ENCODE measurements at places on chromosomes 5 and 9.

GRCh38 chr9:112110777-112111113 lies 64.4 kb downstream of the SUSD1 start:
- DNase-seq, result no peak

GRCh38 chr9:95517559-95518425 lies 1.0 kb upstream of the PTCH1 start:
- DNase-seq, result no peak

- DNase-seq, result peak; percentile 70
Observed at GRCh38 chr9:94668928-94669729, 29.8 kb upstream of the FBP1 start.

- no peak for DNase-seq
Observed at GRCh38 chr5:135391869-135392255, 7.2 kb downstream of the MACROH2A1 start.

- no peak for DNase-seq
Observed at GRCh38 chr5:86689103-86689729, 71.5 kb downstream of the COX7C start.

GRCh38 chr9:37508135-37508833 lies 22.5 kb downstream of the POLR1E start:
- DNase-seq, result no peak

GRCh38 chr5:156850206-156850751 lies at the start of gene PPP1R2B:
TSS of gene PPP1R2B (plus strand) at chr5:156850295. CDS start at chr5:156850563, 268 bp downstream.
- DNase-seq, result no peak

DNA sequence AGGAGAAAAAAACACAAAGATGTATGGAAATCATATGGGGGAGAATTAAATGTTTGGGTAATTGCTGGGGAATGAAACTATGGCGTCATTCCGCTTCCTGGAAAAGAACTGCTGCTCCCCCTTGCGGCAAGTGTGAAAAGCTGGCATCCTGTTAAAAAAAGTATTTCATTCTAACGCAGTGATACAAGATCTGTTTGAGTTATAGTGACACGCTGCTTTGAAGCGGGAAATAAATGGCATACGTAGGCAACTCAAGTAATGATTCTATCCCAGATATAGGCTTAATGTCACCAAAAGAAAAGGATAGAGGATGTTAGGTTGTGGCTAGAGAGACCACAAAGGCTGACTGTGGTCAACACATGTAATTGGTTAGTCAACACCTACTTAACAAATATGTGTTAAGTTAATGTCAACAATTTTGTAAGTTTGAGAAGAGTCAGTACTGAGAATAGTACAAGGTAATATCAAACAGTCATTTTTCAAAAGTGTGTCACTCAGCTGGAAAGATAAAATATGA lies 70.2 kb upstream of the ALDH1A1 start:
- peak; percentile 52 for DNase-seq

DNA sequence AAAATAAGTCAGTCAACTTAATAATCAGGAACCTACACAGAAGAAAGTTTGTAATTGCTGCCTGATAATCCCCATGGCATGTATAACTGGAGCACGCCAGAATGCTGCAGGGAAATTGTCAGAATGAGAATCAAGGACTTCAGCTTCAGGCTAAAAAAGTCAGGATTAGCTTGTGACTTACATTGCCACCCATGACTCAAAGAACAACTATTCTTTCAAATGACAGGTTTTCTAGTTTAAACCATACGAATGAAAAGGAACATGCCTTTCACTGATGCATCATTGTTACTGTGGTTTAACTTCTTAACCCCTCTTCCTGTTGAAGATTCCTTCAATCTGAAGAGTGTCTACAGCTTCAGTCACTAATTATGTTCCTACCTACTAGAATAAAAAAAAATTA lies 112.4 kb downstream of the ISL1 start:
- no peak for DNase-seq

DNA sequence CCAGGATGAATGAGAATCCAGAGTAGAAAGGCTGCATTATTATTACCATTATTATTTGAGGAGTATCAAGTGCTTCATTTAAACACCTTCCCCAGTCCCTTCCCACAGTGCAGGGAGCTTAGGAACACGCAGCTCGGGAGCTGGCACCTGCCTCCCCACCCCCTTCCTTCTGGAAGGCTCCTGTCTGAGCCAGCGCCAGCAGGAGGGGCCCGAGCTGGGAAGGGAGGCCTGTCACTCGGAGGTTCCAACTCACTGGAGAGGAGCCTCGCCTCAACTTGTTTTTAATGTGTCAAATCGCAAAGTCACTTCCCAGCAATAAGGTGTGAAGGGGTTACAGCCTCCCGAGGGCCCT lies 156.4 kb upstream of the IRX4 start:
- DNase-seq, result no peak

- DNase-seq, result no peak
Observed at GRCh38 chr5:61114441-61114840, 47.8 kb downstream of the SMIM15 start.

DNA sequence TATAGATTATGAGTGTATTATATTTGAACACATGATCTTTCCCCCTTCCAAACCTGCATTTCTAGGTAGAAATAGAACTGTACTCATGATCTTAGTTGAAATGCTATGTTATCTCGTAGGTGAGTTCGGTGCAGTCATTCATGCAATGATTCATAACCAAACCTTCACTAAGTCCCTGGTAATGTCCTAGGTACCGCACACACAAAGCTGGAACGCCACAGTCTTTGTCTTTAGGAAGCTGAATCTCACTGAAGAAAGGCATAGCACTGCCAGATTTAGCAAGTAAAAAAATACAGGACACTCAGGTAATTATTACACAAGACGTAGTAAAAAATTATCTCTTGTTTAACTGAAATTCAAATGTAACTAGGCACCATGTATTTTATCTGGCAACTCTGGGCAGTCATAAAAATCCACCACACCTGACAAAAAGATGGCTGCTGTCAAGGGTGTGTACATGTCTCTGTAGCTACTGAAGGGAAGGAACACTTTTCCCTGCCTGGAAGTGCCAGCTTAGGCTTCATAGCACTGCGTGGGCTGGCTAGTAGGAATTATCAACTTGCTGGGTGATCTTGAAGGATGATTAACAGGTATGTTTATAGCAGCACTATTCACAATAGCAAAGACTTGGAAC lies 28.0 kb upstream of the TXN start:
- DNase-seq, result no peak

- DNase-seq, result no peak
Observed at GRCh38 chr9:79577969-79578723, 6.4 kb downstream of the TLE4 start.

DNA sequence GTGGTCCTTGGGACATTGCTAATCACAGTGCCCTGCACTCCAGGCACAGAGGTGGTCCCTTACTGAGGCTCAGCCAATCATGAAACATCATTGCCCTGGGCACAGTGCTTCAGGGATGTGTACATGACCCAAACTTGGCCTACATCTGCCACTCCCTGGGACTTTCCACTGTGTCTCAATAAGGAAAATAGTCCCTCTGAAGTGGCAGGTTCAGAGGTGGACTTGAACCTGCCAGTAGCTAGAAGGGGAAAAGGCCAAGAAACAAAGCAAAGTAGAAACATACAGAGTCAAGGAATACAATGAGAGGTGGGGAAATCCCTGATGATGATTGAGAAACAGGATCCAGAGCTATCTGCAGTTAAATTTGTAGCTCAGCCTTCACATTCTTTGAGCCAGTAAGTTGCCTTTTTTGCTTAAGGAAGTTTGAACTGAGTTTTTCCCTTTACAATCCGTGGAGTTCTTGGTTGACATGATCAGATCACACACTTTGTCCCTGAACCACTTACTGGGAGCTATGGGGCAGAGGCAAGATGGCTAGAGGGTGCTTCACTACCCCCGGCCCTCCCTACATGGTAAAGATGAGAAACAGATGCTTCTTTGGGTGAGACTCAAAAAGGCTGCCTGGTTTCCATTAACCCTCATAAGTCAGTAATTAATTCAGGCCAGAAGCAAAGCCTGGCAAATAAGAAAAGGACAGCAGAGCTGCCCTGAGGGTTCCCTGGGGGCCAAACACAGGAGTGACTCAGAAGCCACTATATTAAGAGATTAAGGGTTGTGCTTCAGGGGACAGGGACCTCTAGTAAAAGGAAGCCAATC lies 57.6 kb downstream of the SH3TC2 start:
- no peak for DNase-seq

- DNase-seq, result peak; percentile 57
Observed at GRCh38 chr5:149618581-149619248, 37.4 kb downstream of the ARHGEF37 start.

GRCh38 chr9:118439441-118439840 lies 735.2 kb downstream of the TLR4 start:
- no peak for DNase-seq

- no peak for DNase-seq
Observed at GRCh38 chr9:134570151-134570621, 71.4 kb upstream of the COL5A1 start.

DNA sequence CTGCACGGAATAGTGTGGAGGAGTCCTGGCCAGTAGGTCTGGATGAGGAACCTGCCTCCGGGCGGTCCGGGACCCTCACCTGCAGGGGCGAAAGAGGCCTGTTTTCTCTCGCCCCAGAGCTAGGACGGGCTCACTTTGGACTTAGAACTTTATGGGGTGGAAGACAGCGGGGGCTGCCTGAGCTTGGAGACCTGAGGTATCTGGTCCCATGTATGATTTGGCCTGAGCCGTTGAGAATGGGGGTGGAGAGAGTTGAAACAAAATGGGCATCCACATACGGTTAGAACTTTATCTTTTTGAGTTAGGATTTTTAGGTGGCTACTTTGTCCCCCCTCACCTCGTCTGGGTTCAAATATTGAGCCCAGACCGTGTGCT lies 681 bp upstream of the ETF1 start:
- no peak for DNase-seq

- DNase-seq, result no peak
Observed at GRCh38 chr5:172868924-172869591, 35.0 kb downstream of the ERGIC1 start.

DNA sequence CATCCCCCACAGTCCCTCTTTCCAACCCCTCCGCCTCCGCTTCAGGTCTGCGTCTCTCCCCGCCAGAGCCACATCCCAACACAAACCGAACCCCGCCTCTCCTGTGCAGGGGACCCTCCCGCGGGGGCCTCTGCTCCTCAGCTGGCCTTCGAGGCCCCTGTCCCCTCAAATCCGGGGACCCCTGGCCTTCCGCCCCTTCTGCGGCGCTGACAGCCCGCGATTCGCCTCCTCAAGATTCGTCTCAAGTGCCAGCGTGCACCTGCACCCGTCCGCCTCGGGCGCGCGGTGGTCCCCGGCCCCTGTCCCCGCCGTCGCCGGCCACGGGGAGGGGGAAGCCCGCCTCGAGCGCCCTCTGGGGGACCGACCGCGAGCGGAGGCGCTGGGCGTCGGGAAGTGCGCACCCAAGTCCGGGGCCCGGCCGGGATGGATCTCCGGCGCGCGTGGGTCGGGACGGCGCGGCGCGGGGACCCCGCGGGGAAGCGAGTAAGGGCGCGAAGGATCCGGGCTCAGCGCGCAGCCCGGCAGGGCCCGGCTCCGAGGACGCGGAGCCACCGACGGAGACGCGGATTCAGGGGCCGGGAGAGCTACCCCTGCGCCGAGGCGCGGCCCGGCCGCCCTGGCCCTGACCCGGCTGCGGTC lies 623 bp downstream of the FLT4 start:
- no peak for DNase-seq

DNA sequence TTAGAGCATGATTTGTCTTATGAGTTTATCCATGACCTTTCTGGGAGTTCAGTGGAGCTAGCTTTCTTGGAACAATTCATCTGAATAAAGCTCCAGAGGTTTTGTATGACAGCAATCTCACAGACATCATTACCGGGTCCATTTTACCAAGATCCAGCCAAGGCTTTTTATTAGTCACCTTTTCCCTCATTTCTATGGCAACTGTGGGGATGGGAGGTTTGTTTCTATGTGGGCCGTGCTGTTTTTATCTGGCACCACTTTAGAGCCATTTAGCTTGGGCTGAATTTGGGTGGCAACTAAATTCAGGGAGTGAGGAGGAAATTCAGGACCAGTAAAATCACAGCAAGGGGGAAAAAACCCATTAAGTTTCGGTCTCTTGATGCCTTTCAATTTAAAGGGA lies 245.7 kb downstream of the NSG2 start:
- no peak for DNase-seq

DNA sequence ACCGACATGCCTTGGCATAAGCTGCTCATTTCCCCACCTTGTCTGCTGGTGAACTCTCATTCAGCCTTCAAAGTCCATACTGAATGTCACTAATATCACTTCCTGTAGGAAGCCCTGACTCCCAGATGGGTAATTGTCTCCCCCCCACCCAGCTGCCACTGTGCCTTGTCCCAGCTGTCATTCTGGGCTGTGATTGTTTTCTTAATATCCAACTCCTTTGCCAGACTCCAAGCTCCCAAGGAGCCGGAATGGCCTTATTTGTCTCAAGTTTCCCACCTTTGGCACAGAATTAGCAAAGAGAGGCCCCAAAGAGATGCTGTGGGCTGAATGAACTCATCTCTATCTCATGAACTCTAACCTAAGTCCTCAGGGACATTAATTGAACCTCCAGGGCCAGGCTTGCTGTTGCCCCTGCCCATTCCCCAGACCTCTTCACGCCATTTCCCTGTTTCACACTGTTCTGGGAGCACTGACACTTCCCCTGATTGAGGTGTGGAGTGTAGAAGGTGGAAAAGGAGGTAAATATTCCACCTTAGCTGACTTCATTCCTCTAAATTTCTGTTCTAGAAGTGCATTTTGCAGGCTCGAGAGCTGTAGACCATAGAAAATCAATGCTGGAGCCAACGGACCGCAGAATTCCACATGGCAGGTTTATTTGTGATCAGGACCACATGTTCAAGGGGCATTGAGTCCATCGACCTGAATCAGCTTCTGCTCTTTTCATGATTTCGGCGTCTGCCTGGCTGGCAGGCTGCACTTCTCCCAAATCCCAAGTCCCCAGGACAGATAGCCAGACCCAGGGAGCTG lies 4.9 kb upstream of the SH3PXD2B start:
- DNase-seq, result no peak

GRCh38 chr5:180612683-180613082 lies 21.4 kb upstream of the SCGB3A1 start:
- no peak for DNase-seq

DNA sequence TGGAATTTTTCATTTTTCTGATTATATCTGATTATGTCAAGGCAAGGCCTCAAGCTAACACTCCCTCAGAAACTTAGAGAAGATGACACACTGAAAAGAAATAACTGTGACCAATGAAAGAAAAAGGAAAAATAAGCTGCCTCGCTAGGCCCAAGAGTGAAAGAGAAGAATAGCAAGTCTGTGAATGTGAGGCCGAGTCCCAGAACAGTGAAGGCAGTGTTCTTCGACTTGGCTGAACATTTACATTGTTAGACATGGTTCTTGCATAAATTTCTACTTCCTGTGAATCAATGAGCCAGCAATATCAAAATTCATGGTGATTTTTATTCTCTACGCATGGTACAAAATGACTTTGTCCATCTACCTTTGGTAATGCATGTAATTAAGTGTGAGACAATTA lies at the start of gene ATP10B:
Gene ATP10B, minus strand, starts transcription at position 163 of the 400 bp plus-strand sequence. CDS start 164,137 bp downstream, outside the sequence.
- no peak for DNase-seq

GRCh38 chr5:1243487-1244130 lies 18.4 kb downstream of the SLC6A18 start:
- DNase-seq, result no peak

DNA sequence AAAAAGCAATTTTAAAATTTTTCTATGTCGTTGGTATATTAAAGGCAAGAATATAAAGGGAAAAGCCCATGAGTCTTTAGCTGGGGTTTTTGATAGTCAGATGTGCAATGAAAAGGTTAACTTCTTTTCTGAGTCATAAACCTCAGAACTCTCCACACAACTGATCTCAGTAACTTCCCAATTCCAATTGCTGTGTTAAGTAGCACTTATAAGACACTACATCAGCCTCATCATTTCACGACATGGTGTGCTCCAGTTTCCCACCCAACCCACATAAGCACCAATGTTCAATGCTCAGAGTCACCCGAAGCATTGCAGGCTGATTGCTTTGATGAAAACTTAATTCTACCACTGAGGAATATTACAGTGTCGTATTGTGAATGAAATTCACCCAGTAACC lies 155.8 kb downstream of the TSSK1B start:
- no peak for DNase-seq
